ENCODE measurements at places on chromosomes 1 and 21. TPM values are rescaled to one million over a fixed set of nuclear protein-coding genes. Genes with fewer than 3 reads are reported as not detected.

The OR2G6 gene
- total RNA-seq = not detected

The LCE1E gene
- not detected for total RNA-seq

The PTPRC gene
- total RNA-seq = 644 TPM

The LRIF1 gene
- 6.9 TPM for total RNA-seq

The CLK2 gene
- 90.7 TPM for total RNA-seq

The CD52 gene
- total RNA-seq = 343 TPM

The OVAAL gene
- total RNA-seq = not detected

The OR4F29 gene
- total RNA-seq = not detected

The HSF2BP gene
- 0.57 TPM for total RNA-seq

The ADAM30 gene
- not detected for total RNA-seq

The SLC44A5 gene
- 0.07 TPM for total RNA-seq

The PADI1 gene
- not detected for total RNA-seq

The OR2T35 gene
- total RNA-seq = not detected

The AMY1B gene
- not detected for total RNA-seq

The FCER1A gene
- 0.21 TPM for total RNA-seq

The MSH4 gene
- 0.37 TPM for total RNA-seq

The RPE65 gene
- total RNA-seq = not detected

The C8B gene
- not detected for total RNA-seq

The CAPN8 gene
- total RNA-seq = not detected

The STK40 gene
- 25.9 TPM for total RNA-seq

The EPHB2 gene
- total RNA-seq = not detected

The ELAVL4 gene
- total RNA-seq = not detected

The CHI3L2 gene
- 25.0 TPM for total RNA-seq

The EVA1C gene
- 15.2 TPM for total RNA-seq

The GPR157 gene
- 9.1 TPM for total RNA-seq

The IFI44 gene
- total RNA-seq = 59.4 TPM

The SLC22A15 gene
- total RNA-seq = 0.16 TPM

The NTMT2 gene
- not detected for total RNA-seq

The TMEM269 gene
- 0.53 TPM for total RNA-seq

The AADACL3 gene
- total RNA-seq = not detected

The TMEM82 gene
- total RNA-seq = not detected

The HENMT1 gene
- total RNA-seq = 14.5 TPM

The LCE1A gene
- total RNA-seq = not detected

The PLA2G2C gene
- not detected for total RNA-seq

Measured in activated naive CD4-positive, alpha-beta T cell treated with anti-CD3 and anti-CD28 coated beads, Interleukin-2, amount 50 U/mL, for 72 hours (primary cell).